Activated T-helper 17 cell treated with anti-CD3 and anti-CD28 coated beads, Interleukin-2, amount 50 U/mL, for 72 hours (primary cell): ENCODE measurements at places on chromosomes 1 and 21.
A peak's percentile ranks its signal among the peaks of the same experiment; 100 is the strongest.

GRCh38 chr21:41458559-41458958 lies 32.5 kb downstream of the MX1 start:
- no peak for ATAC-seq

- no peak for ATAC-seq
Observed at GRCh38 chr1:214727274-214727673, 124.3 kb downstream of the CENPF start.

DNA sequence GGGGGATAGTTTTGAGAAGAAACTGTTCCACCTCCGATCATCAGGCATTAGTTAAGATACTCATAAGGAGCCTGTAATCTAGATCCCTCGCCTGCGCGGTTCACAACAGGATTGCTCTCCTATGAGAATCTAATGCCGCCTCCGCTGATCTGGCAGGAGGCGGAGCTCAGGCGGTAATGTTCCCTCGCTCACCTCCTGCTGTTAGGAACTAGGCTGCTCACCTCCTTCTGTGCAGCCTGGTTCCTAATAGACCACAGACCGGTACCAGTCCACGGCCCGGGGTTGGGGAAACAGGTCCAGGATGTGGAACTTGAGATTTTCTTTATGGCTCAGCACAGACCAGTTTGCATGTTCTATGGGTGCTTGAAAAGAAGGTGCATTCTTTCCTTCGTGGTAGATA lies 27.2 kb upstream of the FAM3B start:
- ATAC-seq: no peak

- ATAC-seq: no peak
Observed at GRCh38 chr1:231681006-231681405, 54.4 kb downstream of the DISC1 start.

- ATAC-seq: peak; percentile 28
Observed at GRCh38 chr1:58620926-58621325, 43.9 kb upstream of the TACSTD2 start.

DNA sequence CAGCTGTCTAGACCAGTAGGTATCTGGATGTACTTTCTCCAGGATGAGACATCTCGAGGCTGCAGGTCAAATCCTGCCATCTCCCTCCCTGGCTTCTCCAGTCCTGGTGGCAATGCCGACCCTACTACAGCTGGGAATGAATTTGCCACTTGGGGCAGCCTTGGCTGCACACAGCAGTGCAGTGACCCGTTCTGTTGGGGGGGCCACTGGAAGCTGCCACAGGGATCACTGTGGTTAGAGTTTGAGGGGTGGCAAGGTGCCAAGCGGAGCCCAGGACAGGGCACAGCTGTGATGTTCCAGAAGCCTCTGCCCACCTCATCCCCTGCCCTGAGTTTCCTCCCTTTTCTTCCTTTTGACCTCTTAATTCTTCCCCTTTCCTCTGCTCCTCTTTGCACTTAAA lies 17.1 kb downstream of the COL6A2 start:
- no peak for ATAC-seq

DNA sequence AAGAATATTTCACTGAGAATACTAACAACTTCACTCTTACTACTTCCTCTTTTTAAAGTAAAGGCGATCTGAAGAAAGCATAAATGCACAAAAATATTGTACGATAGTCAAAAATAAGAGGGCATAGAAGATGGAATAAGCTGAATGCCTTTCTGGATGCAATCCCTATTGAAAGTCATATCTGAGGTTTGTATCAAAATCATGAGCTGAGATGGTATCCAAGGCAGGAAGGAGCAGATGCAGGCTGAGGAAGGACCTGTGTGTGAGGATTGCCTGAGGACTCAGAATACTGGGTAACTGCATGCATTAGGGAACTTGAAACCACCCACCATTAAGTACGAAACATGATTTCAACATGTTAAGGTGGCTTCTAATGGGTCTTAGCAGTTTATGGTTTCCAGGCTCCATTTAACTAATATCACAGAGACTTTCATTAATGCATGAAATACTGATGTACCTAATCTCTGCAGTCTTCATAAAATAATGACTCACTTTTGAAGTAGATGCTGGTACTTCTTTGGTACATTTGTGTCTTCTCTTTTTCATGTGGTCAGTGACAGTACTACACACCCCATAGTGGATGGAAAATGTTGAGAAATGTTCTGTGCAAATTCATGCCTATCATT lies 29.6 kb upstream of the RGS1 start:
- no peak for ATAC-seq
